ENCODE measurements at places on chromosomes 6 and 20.

DNA sequence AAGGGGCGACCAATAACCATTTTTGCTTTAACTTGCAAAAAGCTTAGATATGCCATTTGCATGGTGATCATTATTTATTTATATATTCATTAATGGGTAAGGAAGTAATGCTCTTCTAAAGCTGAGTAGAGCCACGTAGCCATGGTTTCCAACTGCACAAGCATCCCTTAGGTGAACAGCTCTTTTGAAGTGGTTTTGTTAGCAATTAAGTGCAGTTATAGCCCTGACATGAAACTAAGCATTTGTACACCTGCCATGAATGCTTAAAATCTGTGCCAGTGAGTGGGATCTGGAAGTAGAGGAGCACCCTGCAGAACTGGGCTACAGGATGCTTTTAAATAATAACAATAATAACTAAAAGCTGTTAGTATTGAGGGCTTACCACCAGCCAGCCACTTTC is 19.1 kb downstream of the TRAF3IP2 start:
- no peak for DNase-seq

DNA sequence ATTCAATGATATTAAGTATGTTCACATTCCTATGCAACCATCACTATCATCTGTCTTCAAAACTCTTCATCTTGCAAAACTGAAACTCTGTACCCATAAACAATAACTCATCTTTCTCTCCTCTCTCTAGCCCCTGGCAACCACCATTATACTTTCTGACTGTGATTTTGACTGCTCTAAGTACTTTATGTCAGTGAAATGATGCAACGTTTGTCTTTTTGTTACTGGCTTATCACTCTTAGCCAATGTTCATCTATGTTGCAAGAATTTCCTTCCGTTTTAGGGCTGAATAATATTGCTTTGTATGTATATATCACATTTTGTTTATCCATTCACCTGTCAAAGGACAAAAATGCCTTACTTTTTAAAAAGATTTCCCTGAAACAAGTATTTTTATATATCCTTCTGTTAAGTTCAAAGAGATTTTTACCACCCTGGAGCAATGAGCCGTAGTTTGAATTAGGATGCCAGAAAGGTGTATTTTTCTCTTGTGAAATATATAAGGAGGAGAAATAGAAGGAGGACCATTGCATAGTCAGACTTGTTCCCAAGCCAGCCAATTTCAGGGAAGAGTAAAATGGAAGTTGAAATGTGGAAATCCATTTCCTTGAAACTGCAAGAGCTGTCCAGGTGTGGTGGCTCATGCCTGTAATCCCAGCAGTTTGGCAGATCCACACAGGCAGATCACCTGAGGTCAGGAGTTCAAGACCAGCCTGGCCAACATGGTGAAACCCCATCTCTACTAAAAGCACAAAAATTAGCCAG is 4.0 kb upstream of the CGAS start:
- no peak for DNase-seq

GRCh38 chr6:47631269-47631772 is 67.1 kb upstream of the ADGRF4 start:
- DNase-seq, result no peak

GRCh38 chr6:127365874-127366273 is 22.5 kb upstream of the ECHDC1 start:
- DNase-seq, result no peak

DNA sequence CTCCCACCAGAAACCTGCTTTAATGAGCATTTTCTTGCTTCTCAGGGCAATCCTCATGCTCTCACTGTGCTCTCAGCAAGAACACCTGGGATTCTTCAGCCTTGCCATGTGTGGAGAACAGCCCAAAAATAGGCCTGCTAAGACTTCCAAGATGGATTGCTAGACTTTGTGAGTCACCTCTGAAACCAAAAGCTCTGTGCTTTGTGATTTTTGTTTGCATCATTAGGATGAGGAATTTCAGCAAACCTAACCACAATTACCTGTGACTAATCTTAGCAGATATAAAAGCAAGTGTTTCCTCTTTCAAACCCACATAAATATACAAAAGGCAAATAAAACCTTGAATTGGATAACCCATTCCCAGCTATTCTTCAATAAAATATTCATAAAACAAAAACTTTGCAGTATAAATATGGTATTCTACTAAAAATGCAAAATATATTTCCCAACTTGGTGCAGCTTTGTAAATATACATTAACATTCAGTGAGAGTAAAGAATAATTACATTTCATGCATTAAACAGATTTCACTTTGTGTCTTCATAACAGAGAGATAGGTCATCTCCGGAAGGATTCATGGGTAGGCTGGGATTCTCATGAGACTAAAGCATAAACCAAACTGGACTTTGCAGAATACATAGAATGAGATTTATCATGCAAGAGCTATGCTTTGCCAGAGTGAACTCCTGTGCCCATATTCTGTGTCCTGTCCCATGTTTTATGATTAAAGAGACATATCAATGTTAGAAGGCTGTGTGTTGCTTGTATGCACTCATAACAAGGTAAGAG is 33.5 kb downstream of the TPBG start:
- DNase-seq, result no peak

DNA sequence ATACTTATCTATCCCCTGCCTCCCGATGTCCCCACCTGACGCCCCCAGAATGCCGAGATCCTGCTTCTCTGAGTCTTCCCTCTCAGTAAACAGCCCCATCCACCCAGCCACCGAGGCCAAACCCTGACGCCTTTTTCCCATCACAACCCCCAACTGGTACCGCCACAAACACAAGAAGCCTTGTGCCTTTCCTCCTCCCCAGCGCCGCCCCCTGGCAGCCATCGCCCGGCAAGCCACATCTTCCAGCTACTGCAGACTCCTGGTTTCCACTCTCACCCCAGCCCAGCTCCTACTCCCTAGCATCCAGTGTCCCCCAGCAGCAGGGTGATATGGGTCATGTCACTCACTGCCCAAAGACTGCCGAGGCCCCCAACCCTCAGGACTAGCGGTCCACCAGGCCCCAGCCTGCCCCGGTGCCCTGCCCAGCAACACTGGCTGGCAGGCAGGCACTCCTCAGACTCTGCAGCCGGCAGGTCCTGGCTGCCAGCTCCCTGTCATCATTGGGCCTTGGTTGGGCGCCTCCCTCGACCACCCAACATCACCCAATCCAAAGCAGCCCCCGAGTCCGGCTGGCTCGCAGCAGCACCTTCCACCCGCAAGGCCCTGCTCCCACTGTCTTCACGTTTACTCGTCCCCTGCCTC is 11.2 kb downstream of the TCFL5 start:
- no peak for DNase-seq

DNA sequence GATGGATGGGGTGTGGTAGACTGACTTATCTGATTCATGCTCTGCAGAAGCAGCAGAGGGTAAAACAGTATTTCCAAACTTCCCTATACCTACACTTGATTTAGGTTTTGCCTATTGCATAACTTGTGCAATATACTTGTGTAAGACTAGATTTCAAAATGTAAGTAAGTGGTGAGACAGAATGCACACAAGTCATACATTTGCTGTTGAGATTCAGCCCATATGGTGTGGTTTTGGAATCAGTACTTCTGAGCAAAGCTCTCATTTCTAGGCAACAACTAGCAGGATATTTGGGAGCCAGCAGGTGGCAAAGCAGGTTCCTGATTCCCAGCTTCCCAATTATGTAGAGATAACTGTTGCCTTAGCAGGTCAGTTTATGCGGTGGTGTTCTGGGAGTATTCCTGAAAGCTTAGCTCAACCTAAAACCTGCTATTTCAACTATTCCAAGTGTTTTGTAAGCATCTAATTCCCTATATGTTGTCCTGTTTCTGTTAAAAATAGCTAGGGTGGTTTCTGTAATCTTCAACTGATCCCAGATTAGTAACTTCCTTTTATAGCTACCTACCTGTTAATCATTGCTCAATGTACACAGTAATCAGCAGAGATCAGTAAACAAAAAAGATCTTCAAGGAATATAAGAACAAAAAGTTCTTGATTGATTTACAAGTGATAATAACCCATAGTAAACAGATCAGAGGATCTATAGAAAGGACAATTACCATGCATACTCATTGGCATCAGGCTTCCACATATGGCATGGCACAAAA is 8.5 kb upstream of the FABP7 start:
- DNase-seq, result no peak

DNA sequence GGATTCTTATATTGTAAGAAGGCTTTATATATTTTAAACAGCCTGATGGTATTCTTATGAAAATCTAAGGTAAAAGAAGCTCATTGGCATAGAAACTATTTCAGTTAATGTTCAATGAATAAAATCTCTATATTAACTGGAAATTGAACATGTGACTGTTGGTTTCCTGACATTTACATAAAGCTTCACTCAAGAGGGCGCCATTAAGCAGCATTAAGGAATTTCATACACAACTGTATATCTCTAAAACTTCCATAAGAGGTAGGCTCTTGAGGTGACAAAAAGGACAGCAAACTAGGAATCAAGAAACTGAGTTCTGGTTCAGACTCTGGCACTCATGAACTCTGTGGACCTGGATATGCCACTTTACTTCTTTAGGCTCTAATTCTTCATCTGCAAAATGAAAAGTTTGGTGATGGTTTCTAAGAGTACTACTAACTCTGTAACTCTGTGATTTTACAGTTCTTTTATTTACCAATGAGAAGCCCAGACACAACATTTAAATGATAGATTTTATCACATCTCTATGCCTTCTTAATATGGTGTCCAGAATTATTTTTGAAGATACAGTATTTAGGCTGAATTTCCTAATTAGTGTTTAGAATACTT is 147.5 kb downstream of the FLRT3 start:
- DNase-seq, result no peak

GRCh38 chr6:166433096-166433495 is 50.4 kb upstream of the MPC1 start:
- no peak for DNase-seq

Data from activated CD8-positive, alpha-beta memory T cell treated with anti-CD3 and anti-CD28 coated beads, Interleukin-2, amount 50 U/mL, for 4 hours (primary cell).